Retinal pigment epithelial cell (primary cell): ENCODE measurements at places on chromosomes 12 and 14.

- no peak for DNase-seq
Observed at GRCh38 chr12:40559865-40560264, 132.4 kb upstream of the CNTN1 start.

DNA sequence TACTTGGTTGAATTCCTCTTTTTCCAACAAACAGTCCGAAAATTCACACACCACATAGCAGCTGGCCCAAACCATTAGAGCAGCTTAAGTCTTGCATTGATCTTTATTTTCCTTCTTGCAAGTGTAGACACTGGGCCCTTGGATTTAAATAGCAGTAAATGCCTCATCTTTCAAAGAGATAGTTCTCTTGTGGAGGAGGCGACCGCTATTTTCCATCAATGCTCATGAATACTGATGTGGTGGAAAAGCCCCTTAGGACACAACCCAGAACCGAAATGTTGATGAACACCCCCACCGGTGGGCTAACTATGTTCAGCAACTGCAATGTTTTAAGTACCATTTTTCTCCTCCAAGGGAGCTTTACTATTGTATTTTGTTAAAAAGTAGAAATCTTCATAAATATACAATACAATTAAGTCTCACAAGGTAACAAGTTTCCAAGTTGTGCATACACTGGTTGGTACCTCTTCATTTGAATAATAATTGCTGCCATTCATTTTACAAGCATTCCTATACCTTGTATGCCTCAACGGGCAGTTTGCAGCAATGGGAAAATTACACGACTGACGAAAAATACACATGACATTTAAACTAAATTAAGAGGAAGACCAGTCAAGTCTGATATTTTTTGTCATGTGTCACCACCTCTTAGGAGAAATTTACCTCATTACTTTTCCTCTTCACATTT lies 18.0 kb downstream of the NIN start:
- no peak for DNase-seq

DNA sequence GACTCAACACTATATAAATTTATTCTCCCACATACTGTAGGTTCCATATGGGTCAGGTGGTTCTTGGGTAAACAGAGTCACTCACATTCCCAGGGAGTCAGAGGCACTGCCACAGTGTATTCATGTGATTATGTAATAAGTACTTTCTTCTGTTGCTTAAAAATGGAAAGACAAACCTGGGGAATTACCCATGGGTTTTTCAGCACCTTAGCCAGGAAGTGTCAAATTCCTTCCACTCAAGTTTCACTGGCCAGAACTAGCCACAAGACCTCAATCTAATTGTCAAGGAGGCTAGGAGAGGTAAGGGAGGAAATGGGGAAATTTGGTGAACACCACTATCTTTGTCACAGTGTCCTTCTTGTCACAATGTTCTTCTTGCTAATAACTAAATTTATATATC lies 333.2 kb upstream of the MDGA2 start:
- DNase-seq: no peak

- no peak for DNase-seq
Observed at GRCh38 chr12:46778415-46778814, 47.4 kb downstream of the SLC38A4 start.
